ENCODE measurements at places on chromosomes 5 and 9.
A peak's percentile ranks its signal among the peaks of the same experiment; 100 is the strongest.

GRCh38 chr9:82882748-82883147, 180.2 kb downstream of the RASEF start:
- DNase-seq, result no peak

DNA sequence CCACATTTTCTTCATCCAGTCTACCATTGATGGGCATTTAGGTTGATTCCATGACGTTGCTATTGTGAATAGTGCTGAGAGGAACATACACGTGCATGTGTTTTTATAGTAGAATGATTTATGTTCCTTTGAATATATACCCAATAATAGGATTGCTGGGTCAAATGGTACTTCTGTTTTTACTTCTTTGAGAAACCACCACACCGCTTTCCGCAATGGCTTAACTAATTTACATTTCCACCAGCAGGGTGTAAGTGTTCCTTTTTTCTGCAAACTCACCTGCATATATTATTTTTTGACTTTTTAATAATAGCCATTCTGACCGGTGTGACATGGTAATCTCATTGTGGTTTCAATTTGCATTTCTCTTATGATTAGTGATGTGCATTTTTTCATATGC, 82.2 kb upstream of the RFX3 start:
- DNase-seq, result no peak

DNA sequence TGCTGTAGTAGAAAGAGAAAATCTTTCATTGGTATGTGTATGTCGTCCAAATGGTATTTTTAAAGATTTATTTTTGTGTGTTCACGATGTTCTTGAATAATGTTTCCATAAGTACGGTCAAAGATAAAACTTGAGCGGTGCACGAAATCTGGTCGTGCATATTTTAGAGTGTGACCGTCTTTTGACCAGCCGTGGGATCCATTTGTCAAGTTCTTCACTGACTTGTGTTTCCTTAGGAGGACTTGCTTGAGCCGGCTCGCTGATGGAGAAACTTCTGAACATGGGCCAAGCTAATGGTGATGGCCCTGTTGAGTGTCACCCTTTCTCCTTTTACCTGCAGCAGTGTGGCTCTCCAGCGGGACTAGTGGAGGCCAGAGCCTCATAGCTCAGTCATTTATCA, 11.1 kb upstream of the STC2 start:
- no peak for DNase-seq

GRCh38 chr9:94746541-94747370, 20.3 kb downstream of the AOPEP start:
- DNase-seq, result no peak

- peak; percentile 51 for DNase-seq
These were observed 92.8 kb upstream of the LRRTM2 start for GRCh38 chr5:138967791-138968448.

DNA sequence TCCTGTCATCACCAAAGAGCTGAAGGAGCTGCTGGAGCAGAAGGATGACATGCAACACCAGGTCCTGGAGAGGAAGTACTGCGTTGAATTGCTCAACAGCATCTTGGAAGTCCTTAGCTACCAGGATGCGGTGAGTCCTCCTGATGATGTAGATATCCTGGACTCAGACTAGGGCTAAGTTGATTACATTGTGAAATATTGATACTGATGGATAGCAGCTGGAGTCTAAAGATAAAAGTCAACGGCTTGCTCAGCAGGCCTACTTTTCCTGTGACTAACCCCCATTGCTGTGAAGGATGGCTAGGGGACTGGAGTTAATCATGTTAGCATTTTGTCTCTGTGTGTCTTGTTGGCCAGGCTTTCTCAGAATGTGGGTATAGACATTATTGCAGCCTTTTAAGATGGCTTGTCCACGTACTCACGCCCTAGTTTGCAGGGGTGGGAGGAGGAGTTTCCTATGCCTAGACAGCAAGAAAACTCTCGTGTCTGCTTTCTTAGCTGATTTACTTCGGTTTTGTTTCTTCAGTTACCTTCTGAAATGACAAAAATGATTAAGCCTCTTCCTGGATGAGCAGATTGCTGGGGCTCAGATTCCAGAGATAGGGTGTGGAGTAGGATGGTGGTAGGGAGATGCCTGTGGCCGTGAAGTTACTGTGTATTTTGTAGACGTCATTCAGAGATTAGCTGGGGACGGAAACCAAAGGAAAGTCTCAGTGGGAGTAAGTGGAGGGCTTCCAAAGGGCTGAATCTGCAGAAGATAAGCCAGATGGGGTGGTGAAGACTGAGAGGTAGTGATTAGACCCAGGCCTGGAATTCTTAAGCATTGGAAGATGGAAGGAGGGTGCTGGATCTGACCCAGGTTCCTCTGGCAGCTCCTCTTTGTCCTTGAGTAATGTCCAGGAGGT, 166.3 kb downstream of the DOCK2 start:
- no peak for DNase-seq

All from NCI-H1417 (cell line).